ENCODE measurements at places on chromosomes 6 and 20.

DNA sequence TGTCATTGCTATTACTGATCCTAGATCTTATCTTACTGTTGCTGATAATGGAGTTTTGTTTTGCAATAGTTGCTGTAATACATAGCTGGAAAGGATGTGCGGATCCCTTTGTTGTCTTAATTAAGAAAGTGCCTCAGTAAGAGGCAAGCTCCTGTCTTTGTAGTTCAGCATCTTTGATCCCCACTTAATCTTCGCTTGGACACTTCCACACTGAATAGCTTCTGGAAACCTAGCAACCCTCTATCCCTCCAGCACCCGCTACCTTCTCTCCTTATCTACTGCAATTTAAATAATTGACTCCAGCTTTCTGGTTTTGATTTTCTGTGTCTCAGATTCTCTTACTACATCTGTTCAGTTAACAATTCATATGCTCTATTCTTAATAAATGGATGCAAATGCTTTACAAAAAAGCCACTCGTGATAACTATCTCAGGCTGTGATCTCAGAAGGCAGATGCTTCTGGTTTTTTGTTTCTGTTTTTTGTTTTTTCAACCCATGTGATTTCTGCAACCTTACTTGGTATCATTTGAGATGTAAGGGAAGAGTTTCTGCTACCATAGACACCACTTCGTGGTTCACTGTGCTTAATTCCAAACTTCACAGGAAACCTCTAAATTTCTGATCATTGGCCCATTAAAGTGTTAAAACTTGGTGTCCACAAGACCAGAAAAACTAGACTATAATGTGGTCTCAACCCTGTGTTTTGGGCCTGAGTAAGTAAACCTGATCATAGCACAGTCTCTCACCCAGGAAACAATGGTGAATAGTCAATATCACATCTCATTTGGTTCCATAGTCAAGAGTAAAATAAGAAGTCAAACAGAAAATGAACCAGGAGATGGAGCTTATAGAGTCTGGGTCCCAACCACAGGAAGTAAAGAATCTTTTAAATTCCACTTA is 352.1 kb upstream of the SOX4 start:
- DNase-seq = no peak

DNA sequence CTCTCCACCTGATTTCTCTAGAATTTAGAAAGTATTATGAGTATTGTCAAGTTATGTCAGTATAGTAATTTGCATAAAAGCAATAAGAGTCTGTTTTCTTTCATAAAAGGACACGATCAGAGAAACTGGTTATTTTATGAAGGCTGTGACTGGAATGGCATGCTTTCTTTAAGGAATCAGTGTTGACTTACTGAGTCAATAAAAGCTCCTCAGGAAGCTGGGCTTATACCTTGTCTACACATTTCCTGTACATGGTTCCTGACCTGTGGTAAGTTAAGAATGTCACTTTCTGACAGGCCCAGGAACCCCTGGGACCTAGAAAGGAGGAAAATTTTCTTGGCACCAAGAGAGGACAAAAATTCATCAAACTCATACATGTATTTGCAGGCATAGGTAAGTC is 1224.0 kb upstream of the ADGRB3 start:
- DNase-seq = no peak

GRCh38 chr6:146795479-146796133 is 196.8 kb downstream of the ADGB start:
- no peak for DNase-seq

- no peak for DNase-seq
Measured at GRCh38 chr20:44594730-44595129, 12.4 kb downstream of the PKIG start.

DNA sequence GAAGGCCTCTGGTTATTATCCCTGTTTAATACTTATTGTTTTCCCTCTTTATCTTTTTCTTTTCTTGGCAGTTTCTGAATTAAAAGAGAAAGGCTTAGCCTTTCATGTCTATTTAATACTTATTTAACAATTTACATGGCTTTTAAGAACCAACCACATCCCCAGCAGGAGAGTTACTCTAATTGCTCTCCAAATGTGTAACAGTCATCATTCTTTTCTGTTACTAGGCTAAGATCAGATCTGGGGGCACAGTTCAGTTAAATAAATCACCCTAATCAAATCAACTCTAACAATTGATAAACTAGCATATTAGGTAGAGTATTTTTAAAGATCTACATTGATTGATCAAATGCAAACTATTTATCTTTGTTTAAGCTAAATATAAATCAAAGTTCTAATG is 54.1 kb upstream of the NT5E start:
- DNase-seq = no peak

DNA sequence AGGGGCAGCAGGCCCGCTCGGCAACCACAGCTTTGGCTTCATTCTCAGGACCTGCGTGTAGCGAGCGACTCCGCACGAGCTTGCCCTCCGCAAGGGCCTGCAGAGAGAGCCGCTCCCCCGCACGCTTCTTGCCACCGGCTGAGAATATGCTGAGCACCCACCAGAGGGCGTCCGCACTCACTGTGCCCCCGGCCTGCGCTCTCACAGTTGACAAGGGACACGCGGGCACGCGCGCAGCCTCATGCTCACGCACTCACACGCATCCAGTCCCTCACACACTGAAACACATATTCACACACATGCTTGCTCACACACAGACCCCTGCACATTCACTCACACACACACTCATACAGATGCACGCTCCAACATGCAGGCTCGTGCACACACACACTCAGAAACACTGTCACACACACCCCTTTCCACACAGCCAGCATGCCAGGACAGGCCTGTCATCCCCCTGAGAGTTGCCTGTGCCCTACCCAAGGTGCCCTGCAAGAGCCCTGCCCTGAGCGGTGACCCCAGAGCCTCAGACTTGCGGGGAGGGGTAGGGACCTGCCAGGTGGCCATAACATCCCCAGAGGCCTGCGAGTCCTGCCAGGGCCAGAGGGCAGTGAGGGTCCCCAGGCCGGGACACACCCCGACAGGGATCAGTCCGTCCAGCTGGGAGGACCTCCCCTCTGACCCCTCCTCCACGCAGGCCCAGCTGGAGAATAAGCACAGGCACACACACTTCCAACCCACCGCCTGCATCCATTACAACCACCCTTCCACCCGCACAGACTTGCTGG is 174.1 kb downstream of the BMP7 start:
- peak; percentile 16 for DNase-seq

All from stimulated activated CD4-positive, alpha-beta T cell treated with anti-CD3 and anti-CD28 coated beads, Interleukin-2, amount 100 ng/mL, for 4 hours (primary cell).